ENCODE measurements at places on chromosomes 6 and 20.

GRCh38 chr6:117078624-117079023 lies 186.7 kb upstream of the VGLL2 start:
- DNase-seq = no peak

DNA sequence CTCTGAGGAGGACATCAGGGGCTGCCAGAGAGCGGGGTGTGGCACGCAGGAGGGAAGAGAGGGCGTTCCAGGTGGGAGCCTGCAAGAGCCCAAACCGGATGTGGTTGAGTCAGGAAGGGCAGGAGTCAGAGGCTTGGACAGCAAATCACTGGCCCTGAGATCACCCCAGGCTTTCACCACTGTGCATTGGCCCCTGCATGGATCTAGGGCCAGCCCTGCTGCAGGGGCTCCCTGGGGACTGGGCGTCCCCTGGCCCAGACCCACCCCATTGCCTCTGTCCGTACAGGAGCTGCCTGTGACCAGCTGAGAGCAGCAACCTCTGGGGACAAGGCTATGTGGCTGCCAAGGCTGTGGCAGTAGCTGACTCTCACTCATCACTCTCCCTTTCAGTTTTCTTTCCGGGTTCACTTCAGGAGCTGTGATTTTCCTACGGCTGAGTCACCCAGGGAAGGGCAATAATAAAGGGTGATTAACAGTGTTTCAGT lies 33.9 kb downstream of the KCNK17 start:
- no peak for DNase-seq

DNA sequence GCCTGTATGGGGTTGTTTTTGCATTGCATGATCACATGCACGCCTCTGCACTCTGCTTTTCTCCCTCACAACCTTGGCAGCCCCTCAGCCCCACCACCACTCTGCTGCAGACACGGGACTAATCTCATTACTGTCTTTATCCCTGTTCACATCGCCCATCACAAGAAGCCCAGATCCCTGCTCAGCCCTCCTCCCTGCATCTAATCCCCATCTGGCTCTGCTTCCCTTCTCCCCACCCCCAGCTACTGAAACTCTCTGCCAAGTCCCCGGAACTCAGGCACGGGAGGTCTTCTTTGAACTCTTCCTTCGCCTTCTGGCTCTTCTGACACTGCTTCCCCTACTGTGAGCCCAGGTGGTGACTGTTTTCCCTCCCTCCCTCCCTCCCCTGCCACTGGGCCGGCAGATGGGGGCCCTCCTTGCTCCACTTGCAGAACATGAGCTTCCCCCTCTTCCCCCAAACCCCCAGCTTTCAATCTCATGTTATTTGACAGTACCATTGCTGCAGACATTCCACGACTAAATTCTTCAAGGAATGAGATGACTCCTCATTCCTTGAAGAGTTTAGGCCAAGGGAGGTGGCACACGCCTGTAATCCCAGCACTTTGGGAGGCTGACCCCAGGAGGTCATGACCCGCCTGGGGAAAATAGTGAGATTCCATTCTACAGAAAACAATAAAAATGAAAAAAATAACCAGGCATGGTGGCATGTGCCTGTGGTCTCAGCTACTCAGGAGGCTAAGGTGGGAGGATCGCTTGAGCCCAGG lies 21.9 kb upstream of the TULP1 start:
- DNase-seq = no peak

GRCh38 chr6:83702749-83703148 lies 6.2 kb downstream of the SNAP91 start:
- no peak for DNase-seq

GRCh38 chr6:52976591-52977035 lies 18.5 kb downstream of the GSTA4 start:
- no peak for DNase-seq
